T-helper 17 cell (primary cell): ENCODE measurements at places on chromosomes 3 and 15.
A peak's percentile ranks its signal among the peaks of the same experiment; 100 is the strongest.

- no peak overlapping the region for H3K4me3 ChIP-seq
- peaks cover 5% of the 10 kb centered on the region for H3K36me3 ChIP-seq
- no peaks in the 10 kb centered on the region for H3K27me3 ChIP-seq
Measured at GRCh38 chr3:188421151-188421821, 267.3 kb downstream of the LPP start.

DNA sequence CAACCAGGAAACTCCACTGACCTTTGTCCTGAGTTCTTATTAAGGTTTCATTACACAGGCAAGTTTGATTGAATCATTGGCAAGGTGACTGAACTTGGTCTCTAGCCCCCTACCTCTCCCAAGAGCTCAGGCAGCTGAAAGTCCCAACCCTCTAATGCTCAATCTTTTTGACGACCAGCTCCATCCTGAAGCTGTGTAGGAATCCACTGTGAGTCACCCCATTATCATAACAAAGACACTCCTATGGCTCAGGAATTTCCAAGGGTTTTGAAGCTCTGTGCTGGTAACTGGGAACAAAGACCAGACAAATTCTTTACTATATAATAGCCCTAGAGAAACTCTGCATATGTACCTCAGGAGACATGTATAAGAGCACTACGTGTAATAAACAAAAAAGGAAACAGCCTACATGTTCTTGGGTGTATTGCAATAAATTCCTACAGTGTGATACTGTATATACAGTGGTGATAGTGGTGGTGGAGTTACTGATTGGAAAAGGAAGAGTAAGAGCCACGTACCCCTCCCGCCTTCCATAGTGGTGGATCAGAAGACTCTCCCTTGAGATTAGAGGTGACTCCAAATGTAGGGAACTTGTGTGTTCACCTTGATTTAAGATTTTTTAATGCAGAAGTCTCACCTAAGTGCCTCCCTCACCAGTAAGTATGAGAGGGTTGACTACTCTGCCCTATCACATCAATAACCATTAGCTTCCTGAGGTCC lies 116.6 kb downstream of the ST8SIA2 start:
- H3K27ac ChIP-seq = no peak overlapping the region
- H3K36me3 ChIP-seq = peaks cover 6% of the 10 kb centered on the region
- peaks cover 2% of the 10 kb centered on the region for H3K4me1 ChIP-seq
- no peak for DNase-seq
- H3K27me3 ChIP-seq = peaks cover 39% of the 10 kb centered on the region
- H3K4me3 ChIP-seq = no peak overlapping the region

- no peaks in the 10 kb centered on the region for H3K4me1 ChIP-seq
- peaks cover 2% of the 10 kb centered on the region for H3K36me3 ChIP-seq
- peaks cover under 1% of the 10 kb centered on the region for H3K27me3 ChIP-seq
- H3K27ac ChIP-seq = no peak overlapping the region
Measured at GRCh38 chr15:27936164-27936563, 163.0 kb downstream of the OCA2 start.

- no peak overlapping the region for H3K4me3 ChIP-seq
- H3K27me3 ChIP-seq = no peaks in the 10 kb centered on the region
- H3K4me1 ChIP-seq = peaks cover 6% of the 10 kb centered on the region
- H3K27ac ChIP-seq = no peak overlapping the region
- no peaks in the 10 kb centered on the region for H3K36me3 ChIP-seq
Measured at GRCh38 chr3:122394173-122394572, 10.2 kb downstream of the FAM162A start.

DNA sequence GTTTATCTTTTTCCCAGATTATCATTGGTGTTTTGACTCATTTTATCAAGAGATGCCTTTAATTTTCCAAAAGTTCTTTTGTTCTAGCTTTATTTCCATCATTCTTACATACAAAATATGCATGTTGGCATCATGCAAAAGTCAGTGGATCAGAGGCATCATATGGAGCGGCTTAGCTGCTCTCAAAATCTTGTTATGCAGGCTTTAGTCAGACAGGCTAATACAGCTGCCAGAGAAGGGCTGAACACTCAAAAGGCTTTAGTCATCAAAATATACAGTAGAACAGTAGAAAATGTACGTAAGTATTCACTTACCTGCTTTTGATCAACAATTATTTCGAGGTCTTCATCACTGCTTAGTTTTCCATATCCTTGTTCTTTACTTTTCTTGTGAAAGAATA lies 65.5 kb downstream of the PEX5L start:
- H3K36me3 ChIP-seq = no peaks in the 10 kb centered on the region
- no peaks in the 10 kb centered on the region for H3K4me1 ChIP-seq
- no peak for DNase-seq
- no peak overlapping the region for H3K27ac ChIP-seq
- H3K27me3 ChIP-seq = peaks cover 20% of the 10 kb centered on the region

- H3K27me3 ChIP-seq = peaks cover 34% of the 10 kb centered on the region
- no peaks in the 10 kb centered on the region for H3K36me3 ChIP-seq
- DNase-seq = no peak
- H3K27ac ChIP-seq = no peak overlapping the region
- no peaks in the 10 kb centered on the region for H3K4me1 ChIP-seq
- no peak overlapping the region for H3K4me3 ChIP-seq
Measured at GRCh38 chr3:97699889-97700288, 64.7 kb upstream of the ARL6 start.

DNA sequence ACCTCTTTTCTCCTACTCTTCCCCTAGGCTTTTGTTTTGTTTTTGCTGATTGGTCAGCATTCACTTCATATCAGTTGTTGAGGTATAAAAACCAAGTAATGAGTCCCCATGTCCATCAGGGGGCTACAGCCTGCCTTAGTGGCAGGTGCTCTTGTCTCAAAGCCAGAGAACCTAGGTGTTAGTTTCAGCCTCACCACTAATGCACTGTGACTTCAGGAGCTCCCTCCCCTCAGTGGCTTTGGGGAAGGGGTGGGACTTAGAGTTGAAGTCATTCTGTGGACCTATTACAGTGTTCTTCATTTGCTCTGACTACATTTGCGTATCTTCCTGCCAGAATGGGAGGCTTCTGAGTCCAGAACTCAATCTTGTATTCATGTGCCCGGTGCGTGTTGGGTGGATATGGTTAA lies 41.6 kb downstream of the NR2C2 start:
- no peak overlapping the region for H3K4me3 ChIP-seq
- peak overlapping the region; percentile 37 for H3K27ac ChIP-seq
- DNase-seq = no peak
- peaks cover 29% of the 10 kb centered on the region for H3K4me1 ChIP-seq

- no peak for DNase-seq
- H3K4me3 ChIP-seq = no peak within 1 kb of the TSS
- no peaks in the 10 kb centered on the region for H3K4me1 ChIP-seq
- H3K36me3 ChIP-seq = no peaks in the 10 kb centered on the region
Measured at GRCh38 chr3:194351080-194351672, at the start of gene CPN2. TSS of gene CPN2 (minus strand) at chr3:194351328. CDS start at chr3:194342702, 8,626 bp downstream.

GRCh38 chr3:49668861-49669260 lies 5.3 kb upstream of the APEH start:
- peaks cover 5% of the 10 kb centered on the region for H3K27me3 ChIP-seq
- no peak overlapping the region for H3K4me3 ChIP-seq
- DNase-seq = no peak
- no peaks in the 10 kb centered on the region for H3K36me3 ChIP-seq
- H3K4me1 ChIP-seq = peaks cover 9% of the 10 kb centered on the region
- H3K27ac ChIP-seq = peak overlapping the region; percentile 53

DNA sequence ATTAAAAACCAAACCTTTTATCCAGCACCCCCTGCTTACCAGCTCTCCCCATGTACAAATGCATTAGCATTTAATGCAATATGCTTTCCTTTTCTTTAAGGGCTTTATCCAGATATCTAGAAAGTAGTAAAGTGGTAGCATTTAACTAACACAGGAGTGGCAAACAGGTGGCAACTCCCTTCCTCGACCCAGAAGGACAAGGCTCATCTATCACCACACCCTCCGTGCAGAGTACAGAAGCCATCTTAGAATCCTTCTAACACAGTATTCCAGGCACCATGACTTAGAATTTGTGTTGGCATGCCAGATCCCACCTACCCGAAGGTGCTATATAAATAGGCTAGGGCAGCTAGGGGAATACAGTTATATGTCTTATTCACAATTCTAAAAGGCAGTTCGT lies 148.6 kb upstream of the NSMCE3 start:
- no peak for DNase-seq
- no peak overlapping the region for H3K4me3 ChIP-seq
- no peaks in the 10 kb centered on the region for H3K4me1 ChIP-seq
- H3K27ac ChIP-seq = no peak overlapping the region

DNA sequence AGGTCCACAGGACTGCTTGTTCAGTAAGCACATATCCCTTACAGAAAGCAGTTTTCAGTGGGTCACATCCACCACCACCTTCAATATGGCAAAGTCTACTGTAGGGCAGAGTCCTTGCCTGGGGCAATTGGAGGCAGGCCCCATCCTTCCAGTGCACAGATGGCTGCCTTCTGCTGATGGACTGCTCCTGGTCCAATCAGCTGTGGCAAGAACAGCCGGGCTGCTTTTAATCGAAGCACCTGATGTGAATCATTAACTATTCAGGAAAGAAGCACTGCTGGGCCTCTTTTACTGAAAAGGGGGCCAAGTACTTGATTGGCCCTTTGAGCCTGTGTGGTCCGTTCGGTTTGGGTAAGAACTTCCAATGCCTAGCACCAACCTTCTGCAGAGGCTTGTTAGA lies 24.4 kb downstream of the LARS2 start:
- DNase-seq = no peak
- H3K4me1 ChIP-seq = no peaks in the 10 kb centered on the region
- H3K27me3 ChIP-seq = no peaks in the 10 kb centered on the region
- no peak overlapping the region for H3K4me3 ChIP-seq

DNA sequence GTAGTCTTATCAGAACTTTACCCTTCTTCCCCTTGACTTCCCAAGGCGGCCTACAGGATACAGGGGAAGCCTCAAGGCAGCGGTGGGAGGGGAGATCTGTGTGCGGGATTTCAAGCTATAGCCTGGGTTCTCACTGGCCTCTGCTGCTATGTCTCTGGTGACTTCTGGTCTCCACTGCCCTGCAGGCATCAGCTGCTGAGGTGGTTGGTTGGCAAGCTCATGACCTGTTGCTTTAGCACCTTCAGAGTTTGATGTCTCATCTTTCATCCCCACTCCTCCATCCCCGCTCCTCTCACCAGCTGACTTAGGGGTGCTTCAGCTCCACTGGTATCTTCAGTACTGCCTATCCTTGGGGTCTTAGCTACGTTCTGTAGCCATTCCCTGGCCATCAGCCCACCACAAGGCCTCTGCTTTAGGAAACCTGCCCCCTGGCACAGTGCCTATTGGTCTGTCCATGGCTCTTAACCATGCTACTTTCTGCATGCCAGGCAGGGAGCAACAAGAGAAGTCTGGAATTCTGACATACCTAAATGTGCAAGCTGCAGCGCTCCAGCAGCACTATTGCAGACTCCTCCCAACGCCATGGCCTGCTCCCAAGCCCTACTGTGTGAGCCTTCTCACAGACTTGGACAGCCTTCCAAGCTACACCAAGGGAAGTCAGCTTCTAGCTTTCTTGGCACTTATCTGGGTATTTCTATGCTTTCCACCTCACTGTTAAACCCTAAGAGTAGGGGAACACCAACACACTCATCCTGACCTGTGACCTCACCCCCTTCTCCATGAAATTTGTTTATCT lies 1.8 kb upstream of the YEATS2 start:
- H3K36me3 ChIP-seq = no peaks in the 10 kb centered on the region
- H3K27me3 ChIP-seq = no peaks in the 10 kb centered on the region
- no peak overlapping the region for H3K27ac ChIP-seq
- H3K4me3 ChIP-seq = no peak overlapping the region
- no peak for DNase-seq

DNA sequence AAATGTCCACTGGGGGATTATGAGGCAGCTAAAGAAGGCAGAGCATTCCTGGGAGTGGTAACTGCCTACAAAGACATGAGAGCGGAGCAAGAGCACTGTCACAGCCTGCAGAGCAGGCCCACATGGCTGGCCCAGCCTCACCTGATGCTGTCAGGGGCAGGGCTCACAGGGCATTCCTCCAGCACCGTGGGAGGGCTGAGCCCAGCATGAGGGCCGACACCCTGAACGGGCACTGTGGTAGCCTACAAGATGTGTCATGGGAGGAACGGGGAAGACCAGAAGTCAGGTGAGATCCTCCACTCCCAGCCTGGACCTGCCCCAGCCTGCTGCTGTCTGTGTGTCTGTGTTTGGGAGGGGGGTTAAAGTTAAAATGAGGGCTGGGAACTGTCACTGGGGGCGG lies 30.1 kb downstream of the CCDC12 start:
- peaks cover 4% of the 10 kb centered on the region for H3K36me3 ChIP-seq
- H3K27me3 ChIP-seq = no peaks in the 10 kb centered on the region
- peak overlapping the region; percentile 91 for H3K4me3 ChIP-seq
- no peak for DNase-seq

- H3K27ac ChIP-seq = no peak overlapping the region
- no peak overlapping the region for H3K4me3 ChIP-seq
- H3K4me1 ChIP-seq = peaks cover 3% of the 10 kb centered on the region
- no peak for DNase-seq
- no peaks in the 10 kb centered on the region for H3K36me3 ChIP-seq
Measured at GRCh38 chr15:83919978-83920510, 266.1 kb downstream of the ADAMTSL3 start.

- no peaks in the 10 kb centered on the region for H3K36me3 ChIP-seq
- H3K4me3 ChIP-seq = no peak overlapping the region
- DNase-seq = no peak
- H3K4me1 ChIP-seq = no peaks in the 10 kb centered on the region
- peaks cover 33% of the 10 kb centered on the region for H3K27me3 ChIP-seq
Measured at GRCh38 chr3:123765475-123766128, 118.5 kb downstream of the MYLK start.

DNA sequence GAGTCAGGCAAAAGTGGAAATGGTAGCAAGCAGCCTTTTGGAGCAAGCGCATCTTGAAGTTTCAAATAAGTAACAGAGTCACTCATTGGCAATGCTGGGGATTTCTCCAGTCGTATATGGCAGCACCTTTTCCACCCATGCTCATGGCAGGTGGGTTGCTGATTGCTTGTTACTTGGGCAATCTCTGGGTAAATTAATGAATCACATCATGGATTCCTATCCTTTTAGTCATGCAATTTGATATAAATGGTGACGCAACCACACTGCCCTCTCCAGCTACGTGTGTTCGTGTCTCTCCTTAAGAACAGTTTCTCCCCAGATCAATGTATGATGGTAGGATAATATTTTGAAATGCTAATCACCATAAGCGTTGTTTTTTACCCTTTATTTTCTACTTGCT lies 339.9 kb upstream of the KCNH8 start:
- no peak for DNase-seq
- no peaks in the 10 kb centered on the region for H3K4me1 ChIP-seq
- peaks cover 4% of the 10 kb centered on the region for H3K36me3 ChIP-seq
- no peak overlapping the region for H3K4me3 ChIP-seq
- peaks cover 20% of the 10 kb centered on the region for H3K27me3 ChIP-seq
- H3K27ac ChIP-seq = no peak overlapping the region

DNA sequence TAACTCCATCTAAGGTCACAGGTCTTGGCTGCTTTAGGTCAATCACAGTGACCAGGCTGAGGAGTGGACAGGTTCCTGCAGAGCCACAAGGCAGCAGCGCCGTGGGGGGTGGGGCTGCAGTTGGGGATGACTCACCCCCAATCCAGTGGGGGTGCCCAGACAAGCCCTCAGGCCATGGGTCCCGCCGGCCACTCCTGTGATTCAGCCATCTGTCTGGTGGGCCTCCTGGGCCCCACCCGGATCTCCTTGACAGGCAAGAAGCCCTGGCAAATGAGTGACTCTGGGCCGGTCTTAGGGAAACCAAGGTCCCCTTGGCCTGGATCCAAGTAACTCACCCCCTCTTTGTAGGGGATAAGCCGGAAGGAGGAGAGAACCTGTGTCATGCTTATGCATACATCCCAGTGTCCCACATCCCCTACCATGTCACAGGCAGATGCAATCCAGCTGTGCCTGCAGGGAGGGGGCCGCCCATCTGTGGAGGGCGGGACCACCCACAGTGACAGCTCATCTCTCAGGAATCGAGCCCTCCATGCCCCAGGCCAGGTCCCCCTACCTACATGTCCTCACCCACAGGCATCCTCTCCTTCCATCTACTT lies 495 bp upstream of the COL7A1 start:
- H3K36me3 ChIP-seq = peaks cover 4% of the 10 kb centered on the region
- peaks cover 14% of the 10 kb centered on the region for H3K4me1 ChIP-seq
- peak overlapping the region; percentile 19 for H3K27ac ChIP-seq
- no peak for DNase-seq
